Fibroblast of lung (primary cell): ENCODE measurements at places on chromosomes 16 and 17.

DNA sequence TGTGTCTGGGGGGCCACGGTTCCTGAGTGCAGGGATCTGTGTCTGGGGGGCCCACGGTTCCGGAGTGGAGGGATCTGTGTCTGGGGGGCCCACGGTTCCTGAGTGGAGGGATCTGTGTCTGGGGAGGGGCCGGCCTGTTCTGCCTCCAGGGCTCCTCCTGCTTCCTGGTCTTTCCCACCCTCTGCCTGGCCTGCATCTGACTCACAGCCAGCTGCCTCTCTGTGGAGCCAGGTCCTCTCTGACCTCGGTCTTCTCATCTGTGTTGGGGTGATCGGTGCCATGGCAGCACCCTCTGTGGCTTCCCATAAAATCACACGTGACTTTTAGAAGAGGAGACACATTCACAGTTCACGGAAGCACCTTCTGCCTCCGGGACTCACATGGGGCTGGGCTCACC lies 50.3 kb downstream of the ZFPM1 start:
- no peak for DNase-seq

DNA sequence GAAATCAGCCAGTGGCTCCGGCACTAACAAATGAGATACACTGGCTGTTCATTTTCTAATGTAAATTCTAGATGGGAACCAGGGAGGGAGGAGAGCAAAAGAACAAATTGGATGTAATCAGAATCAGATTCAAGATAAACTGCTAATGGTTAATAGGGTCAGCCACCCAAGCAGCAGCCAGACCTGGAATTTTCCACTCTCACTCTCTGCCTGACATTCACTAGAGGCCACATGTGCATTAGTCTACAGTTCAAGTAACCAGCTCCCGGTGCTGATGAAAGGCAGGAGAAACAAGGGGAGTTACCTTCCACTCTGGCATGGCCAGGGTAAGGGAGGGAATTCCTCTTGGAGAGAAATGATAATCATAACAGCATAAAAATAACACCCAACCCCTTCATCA lies 597.7 kb downstream of the TOX3 start:
- DNase-seq, result no peak

DNA sequence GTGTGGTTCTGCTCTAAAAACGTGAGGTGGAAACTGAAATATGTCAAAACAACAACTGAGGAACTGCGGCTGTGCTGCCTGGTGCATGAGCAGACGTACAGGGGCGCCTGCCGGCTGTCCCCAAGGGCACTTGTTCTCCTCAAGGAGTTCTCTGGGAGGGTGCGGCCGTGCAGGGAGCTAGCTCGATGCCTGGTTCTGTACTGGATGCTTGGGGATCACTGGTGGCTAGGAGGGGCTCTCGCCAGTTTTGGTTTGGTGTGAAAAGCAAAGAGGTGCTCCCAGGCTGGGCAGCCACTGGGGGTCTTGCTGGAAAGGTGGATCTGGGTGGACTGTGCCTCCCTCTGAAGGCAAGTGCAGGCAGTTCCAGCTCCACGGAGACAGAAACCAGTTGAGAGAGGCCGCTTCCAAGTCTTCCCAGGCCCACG lies 41.9 kb upstream of the ATP2A3 start:
- no peak for DNase-seq

GRCh38 chr17:40992666-40993065 lies 1.3 kb downstream of the KRTAP3-3 start:
- DNase-seq, result no peak

- DNase-seq, result peak; percentile 76
These were observed 98.7 kb downstream of the NPIPB11 start for GRCh38 chr16:29307598-29308507.

GRCh38 chr16:1026784-1027500 lies 45.4 kb downstream of the SOX8 start:
- no peak for DNase-seq

- no peak for DNase-seq
These were observed 20.1 kb downstream of the PSMD11 start for GRCh38 chr17:32464374-32464773.

DNA sequence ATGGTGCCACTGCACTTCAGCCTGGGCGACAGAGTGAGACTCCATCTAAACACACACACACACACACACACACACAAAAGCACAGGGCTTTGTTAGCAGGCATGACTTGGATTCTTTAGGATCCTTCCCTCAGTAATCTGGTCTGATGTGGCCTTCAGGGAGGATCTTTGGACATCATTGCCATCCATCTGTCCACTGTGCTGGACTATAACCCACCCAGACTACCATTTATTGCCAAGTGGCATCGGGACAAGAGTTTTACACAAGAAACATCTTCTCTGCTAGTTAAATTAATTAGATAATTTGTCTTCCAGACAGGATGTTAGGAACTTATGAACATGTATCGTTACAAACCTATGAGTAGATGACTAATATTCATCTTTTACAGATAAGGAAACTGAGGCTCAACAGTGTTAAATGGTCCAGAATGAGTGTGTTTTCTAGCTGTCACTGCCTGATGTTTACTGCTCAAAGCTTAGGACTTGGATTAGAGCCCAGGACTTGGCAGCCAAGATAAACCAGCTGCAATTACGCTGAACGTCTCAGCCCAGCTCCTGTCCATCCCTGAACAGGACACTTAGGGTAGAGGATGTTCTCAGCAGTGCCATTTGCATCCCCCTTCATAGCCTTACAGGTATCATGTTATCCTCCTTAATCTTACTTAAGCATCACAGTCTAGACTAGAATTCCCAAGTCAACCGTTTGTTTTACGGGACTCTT lies 285.8 kb downstream of the WWOX start:
- DNase-seq, result no peak

DNA sequence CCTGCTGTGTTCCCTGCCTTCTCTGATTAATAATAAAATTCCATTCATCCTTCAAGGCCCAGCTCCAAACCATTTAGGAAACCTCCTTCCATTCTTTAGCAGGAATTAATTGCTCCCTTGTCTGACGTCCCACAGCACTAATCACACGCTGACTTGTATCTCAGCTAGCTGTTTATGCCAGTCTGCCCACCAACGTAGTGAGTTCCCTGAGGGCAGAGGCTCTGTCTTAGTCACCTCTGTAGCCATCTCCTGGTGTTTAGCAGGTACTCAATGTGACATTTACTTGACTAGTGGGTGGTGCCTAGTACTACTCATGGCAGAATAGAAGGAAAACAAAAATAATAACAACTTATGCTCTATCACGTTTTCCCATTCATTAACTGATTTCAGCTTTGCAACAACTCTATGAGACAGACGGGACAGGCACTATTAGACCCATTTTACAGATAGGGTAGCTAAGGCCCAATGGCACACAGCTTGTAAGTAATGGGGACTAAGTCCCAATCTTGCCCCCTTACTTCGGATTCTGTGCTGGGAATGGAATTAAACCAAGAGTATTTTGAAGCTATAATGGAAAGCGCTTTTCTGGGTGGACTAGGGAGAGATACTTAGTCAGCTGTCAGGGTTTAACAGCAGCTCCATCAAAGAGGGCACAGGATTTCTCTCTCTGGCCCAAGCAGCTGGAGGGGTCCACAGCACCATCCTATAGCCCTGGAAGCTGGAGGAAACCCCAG lies 931 bp upstream of the WIPF2 start:
- no peak for DNase-seq

DNA sequence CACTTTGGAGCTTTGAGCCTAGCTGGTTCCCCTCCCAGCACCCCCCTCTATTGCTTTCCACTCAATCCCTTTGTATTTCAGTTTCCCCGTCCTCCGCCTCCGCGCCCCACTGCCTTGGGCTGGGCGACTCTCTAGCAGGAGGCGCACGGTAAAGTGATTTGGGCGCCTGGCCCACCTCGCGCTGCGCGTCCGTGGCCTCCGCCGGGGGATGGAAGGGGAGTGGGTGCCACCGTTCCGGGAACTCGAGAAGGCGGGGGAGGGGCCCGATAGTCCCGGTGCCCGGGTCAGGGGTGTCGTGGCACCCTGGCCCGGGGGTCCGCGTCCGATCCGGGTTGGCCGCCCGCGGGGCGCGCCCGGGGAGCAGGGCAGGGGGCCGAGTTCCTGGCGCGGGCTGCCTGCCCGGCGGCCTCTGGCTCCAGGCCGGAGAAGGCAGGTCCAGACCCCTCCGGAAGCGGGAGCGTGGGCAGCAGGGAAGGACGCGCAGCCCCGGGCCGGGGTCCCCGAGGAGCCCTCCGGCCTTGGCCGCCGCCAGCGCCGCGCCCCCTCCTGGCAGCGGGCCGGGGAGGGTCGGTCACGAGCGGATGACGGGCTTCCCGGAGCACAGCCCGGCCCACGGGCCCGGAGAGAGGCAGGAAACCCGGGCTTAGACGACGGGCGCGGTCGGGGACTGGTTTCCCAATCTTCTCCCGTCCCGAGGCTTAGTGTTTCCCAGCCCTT lies 15.8 kb downstream of the MEOX1 start:
- DNase-seq, result peak; percentile 30

GRCh38 chr16:73048292-73049080 lies 558 bp upstream of the ZFHX3 start:
- DNase-seq, result peak; percentile 40

- no peak for DNase-seq
These were observed 6.6 kb downstream of the PTX4 start for GRCh38 chr16:1481906-1482835.

GRCh38 chr16:20763461-20764232 lies at the start of gene ACSM3:
Gene ACSM3, plus strand, starts transcription at chr16:20764014. Its CDS starts 6,021 bp downstream, at chr16:20770035.
- DNase-seq, result peak; percentile 71

- no peak for DNase-seq
These were observed 6.5 kb downstream of the CBX2 start for GRCh38 chr17:79784353-79785016.

- peak; percentile 86 for DNase-seq
These were observed 49.3 kb downstream of the CMIP start for GRCh38 chr16:81493755-81494433.
